Endothelial cell (in vitro differentiated cells): ENCODE measurements at places on chromosomes 3 and 15.

DNA sequence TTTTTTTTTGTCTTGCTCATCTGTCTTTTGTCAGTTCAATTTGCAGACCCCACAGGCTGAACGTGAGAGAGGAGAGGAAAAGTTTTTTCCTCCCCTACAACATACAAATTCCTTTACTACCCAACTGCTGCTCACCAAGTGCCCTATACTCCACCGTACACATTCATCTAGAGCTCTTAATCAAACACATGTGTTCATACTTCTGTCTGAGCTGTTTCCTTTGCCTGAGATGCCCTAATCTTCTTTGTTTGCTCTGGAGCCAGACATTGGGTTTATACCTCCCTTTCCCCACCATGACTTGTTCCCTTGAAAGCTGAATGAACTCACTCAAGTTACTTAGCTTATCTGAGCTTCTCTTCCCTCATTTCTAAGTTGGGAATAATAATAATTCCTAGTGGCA is 122.7 kb upstream of the RASGRP1 start:
- no peak for DNase-seq

GRCh38 chr3:46895761-46896160 is 18.2 kb downstream of the PTH1R start:
- DNase-seq = no peak

- no peak for DNase-seq
These were observed 19.1 kb upstream of the XYLB start for GRCh38 chr3:38327335-38328009.

DNA sequence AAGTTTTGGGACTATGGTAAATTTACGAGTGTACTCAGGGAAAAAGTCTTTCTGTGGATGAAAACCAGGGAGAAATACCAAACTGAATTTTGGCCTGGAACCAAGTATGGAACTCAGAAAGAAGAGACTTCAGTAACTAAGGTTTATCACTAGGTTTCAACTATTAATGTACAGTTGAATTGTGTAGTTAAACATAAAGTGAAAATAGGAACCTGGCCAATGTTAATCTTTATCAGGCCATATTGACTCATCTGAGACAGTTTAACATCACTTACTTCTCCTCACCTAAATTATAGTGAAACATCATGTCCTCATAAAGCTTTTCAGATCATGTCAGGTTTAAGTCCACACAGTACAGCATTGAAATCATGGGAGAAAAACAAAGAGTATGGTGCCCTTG is 197.7 kb downstream of the LSAMP start:
- DNase-seq = no peak

DNA sequence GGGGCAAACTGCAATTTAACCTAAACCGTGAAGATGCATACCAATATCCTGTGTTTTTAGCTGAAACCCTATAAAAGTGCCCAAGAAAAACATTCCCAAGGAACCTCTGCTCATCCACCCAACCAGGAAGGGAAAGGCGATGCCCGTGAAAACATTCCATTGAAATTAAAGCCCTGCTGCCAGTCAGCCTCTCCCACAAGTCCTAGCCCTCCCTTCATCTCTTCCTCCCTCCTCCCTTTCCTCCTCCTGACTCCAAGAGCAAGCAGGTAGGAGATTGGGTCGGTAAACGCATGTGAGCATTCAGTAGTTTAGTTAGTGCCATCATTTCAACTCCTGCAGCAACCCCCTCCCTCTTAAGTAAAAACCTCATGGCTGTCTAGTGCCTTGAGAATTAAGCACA is 27.7 kb downstream of the HES1 start:
- no peak for DNase-seq

DNA sequence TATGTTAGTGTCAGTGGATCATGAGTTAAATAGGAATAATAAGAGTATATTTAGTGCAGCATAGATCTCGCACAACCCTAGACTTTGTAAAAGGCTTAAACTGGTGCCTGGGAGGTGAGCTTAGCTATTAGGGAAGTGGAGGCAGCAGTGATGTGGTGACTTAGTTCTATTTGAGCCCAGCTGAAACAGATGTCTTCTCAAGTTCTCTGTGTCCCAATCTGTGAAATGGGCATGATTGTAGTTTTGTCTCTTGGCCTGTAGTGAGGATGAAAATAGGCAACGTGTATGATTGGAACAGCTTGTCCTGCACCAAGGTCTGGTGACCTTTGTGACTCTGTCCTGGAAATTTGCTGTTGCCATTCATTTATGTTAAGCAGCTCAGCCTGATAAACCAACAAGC is 34.7 kb downstream of the EBLN2 start:
- DNase-seq = no peak

DNA sequence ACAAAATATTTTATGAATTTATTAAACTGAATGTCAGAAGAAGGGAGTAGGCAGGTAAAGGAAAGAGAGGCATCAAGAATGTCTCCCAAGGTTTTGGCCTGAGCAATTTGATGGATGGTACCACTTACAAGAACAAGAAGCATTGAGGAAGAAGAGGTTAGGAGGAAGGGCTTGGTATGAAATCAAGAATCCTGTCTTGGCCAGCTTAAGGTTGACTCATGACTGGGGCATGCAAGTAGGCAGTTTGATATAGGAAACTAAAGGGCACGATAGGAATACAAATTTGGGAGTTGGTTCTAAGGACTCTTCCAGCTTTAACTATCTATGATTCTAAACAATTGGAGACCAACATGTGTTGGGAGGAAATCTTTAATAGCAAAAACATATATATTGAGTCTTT is 79.1 kb downstream of the NTRK3 start:
- DNase-seq = no peak

DNA sequence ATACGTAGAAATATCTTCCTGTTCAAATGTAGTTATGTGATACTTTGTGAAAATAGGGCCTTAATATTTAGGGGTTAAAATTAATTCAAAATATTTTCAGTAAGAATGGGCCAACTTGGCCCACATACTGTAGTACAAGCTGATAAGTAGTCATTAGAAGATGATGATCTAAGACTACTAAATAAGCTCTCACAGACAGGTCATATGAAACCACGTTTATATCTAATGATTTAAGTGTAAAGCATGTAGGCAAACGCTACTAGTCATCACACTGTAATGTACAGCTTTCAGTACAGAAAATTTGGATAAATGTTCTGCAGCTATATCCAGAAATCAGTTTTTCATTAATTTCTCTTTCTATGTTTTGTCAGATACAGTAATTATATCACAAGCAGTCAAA is 228.6 kb downstream of the UBE2E2 start:
- DNase-seq = no peak
